Activated CD4-positive, alpha-beta memory T cell treated with anti-CD3 and anti-CD28 coated beads, Interleukin-2, amount 10 ng/mL, durations not matched to agents 7 days and 5 days (primary cell): ENCODE measurements at places on chromosomes 4 and X. TPM values are rescaled to one million over a fixed set of nuclear protein-coding genes. Genes with fewer than 3 reads are reported as not detected.

GLRB gene
- not detected for total RNA-seq

PAK3 gene
- total RNA-seq, result 2.0 TPM

NWD2 gene
- not detected for total RNA-seq

FGFBP1 gene
- total RNA-seq, result not detected

CT45A9 gene
- not detected for total RNA-seq

MGAT4D gene
- total RNA-seq, result not detected
